Spleen (tissue), 13 donors: ENCODE measurements at places on chromosomes 13 and 19. TPM values are rescaled to one million over a fixed set of nuclear protein-coding genes. Genes with fewer than 3 reads are reported as not detected.

The OLFM2 gene
- total RNA-seq: 3.7 TPM

DNA sequence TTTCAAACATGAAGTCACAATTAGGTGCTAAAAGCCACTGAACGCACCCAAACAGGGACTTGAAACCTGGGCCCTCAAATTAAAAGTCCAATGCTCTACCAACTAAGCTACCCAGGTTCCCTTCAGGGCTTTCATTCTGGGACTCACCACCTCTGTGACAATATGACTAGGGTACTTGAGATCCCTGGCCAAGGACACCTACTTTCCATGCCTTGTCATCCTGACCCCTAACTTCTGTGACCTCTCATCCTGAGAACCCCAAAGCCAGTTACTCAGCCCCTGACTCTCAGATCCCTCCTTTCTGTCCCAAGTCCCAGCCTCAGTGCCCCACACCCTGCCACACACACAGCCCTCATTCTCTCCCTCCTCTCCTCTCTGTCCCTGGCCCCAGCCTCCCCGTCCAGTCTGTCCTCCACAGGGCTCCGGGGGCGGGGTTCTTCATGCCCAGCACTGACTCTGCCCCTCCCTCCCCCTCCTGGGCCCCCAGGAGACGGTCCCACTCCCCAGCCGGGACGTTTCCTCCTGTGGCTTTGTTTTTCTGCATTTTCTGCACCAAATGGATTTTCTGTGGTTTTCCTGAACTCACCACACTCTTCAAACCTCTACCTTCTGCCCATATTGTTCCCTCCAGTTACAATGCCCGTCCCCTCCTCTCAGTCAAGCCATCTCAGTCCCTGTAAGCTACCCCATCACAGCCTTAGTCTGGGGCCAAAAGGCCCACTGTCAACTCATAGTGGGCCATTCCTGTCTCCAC lies 7.0 kb downstream of the RCN3 start:
- peaks cover 11% of the 10 kb centered on the region for H3K36me3 ChIP-seq
- no peak overlapping the region for H3K4me3 ChIP-seq
- no peak overlapping the region for H3K27ac ChIP-seq
- no peak for DNase-seq

DNA sequence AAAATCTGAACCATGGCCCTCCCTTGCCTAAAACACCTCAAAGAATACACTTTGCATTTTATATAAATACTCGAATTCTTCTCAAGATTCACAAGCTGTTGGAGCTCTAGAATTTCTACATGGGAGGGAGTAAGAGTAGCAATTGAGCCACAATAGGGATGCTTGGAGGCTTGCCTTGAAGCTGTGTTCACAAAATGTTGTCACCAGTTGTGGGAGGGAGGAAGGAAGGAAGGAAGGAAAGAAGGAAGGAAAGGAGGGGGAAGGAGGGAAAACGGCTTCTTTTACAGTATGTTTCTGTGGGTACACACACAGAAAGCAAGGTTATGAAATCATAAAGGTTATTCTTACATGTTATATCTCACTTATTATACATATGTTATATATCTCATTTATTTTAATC lies 128.6 kb upstream of the PEG3 start:
- H3K27me3 ChIP-seq: no peaks in the 10 kb centered on the region
- no peaks in the 10 kb centered on the region for H3K36me3 ChIP-seq
- H3K4me3 ChIP-seq: no peak overlapping the region
- no peak overlapping the region for H3K27ac ChIP-seq

DNA sequence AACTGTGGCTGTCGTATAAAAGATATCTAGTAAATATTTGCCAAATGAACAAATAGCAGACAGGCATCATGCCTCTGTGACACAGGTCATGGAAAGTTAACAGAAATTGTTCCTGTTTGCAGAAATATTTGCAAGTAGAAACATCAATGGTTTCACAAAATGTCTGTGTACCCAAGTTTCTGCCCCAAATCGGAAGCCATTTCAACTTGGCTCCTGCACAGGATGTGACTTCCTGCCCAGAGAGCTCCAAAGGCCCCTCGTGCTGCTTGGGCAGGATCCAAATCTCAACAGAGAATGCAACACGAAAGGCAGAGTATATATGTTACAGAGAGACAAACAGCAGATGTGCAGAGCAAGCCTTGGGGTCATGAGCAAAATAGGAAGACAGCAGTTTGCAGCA lies 95.5 kb upstream of the SERP2 start:
- H3K4me1 ChIP-seq: no peaks in the 10 kb centered on the region
- no peaks in the 10 kb centered on the region for H3K36me3 ChIP-seq
- H3K27me3 ChIP-seq: peaks cover 4% of the 10 kb centered on the region

- DNase-seq: no peak
- H3K27ac ChIP-seq: peak overlapping the region; percentile 100
- H3K36me3 ChIP-seq: no peaks in the 10 kb centered on the region
- no peaks in the 10 kb centered on the region for H3K27me3 ChIP-seq
- H3K4me1 ChIP-seq: peaks cover 77% of the 10 kb centered on the region
- peak overlapping the region; percentile 94 for H3K4me3 ChIP-seq
Measured at GRCh38 chr19:12790628-12791344, 500 bp upstream of the JUNB start.

DNA sequence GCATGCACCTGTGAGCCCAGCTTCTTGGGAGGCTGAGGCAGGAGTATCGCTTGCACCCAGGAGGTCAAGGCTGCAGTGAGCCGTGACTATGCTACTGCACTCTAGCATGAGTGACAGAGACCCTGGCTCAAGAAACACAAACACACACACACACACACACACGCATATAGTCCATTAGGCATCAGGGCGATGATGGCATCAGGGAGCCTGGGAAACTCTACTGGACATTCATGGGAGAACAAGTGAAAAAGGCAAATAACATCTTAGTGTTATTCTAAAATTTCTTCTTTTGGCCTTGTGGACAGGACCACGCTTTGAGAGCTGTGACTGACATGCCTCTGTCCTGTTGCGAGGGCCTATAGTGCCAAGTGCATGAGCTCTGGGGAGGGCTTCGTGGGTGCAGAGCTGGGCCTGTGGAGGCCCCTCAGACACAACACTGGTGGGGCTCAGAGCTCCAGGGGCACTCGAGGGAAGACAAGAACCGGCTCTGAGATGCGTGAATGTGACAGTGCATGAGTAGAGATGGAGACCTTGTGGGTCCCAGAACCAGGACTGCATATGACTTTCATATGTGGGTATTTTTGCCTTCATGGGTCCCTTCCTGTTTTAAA lies 8.0 kb upstream of the USF2 start:
- DNase-seq: peak; percentile 55
- H3K27me3 ChIP-seq: no peaks in the 10 kb centered on the region
- H3K4me3 ChIP-seq: no peak overlapping the region
- H3K36me3 ChIP-seq: peaks cover 30% of the 10 kb centered on the region

GRCh38 chr13:108227651-108228272 lies 9.6 kb downstream of the ABHD13 start:
- H3K36me3 ChIP-seq: no peaks in the 10 kb centered on the region
- H3K27ac ChIP-seq: no peak overlapping the region
- DNase-seq: no peak
- H3K27me3 ChIP-seq: no peaks in the 10 kb centered on the region
- no peak overlapping the region for H3K4me3 ChIP-seq
- peaks cover 15% of the 10 kb centered on the region for H3K4me1 ChIP-seq

The ASPDH gene
- not detected for total RNA-seq

GRCh38 chr13:50244713-50245574 lies 229.7 kb downstream of the KCNRG start:
- H3K27me3 ChIP-seq: no peaks in the 10 kb centered on the region
- H3K4me1 ChIP-seq: peaks cover 31% of the 10 kb centered on the region
- no peaks in the 10 kb centered on the region for H3K36me3 ChIP-seq

- no peak overlapping the region for H3K27ac ChIP-seq
- no peaks in the 10 kb centered on the region for H3K27me3 ChIP-seq
- peaks cover 9% of the 10 kb centered on the region for H3K4me1 ChIP-seq
- H3K4me3 ChIP-seq: no peak overlapping the region
Measured at GRCh38 chr19:9308091-9308770, 1.4 kb downstream of the ZNF699 start.

DNA sequence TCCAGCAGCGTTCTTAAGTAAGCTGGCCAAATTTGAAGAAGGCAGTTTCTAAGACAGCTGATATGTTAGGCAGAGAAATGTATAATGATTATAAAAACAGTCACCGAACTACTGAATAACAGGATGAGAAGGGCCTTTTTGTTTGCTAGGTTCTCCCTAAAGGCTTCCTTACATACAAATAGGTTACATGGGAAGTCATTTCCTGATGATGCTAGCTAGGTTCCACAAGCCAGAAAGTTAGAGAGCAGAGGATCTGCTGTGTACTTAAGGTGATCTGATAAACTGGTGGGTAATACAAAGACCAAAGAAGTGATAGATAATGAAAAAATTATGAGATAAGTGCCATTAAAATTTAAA lies 139.7 kb downstream of the VWA8 start:
- no peaks in the 10 kb centered on the region for H3K4me1 ChIP-seq
- peaks cover 33% of the 10 kb centered on the region for H3K36me3 ChIP-seq
- DNase-seq: no peak
- H3K27ac ChIP-seq: no peak overlapping the region
- H3K27me3 ChIP-seq: no peaks in the 10 kb centered on the region
- H3K4me3 ChIP-seq: no peak overlapping the region

DNA sequence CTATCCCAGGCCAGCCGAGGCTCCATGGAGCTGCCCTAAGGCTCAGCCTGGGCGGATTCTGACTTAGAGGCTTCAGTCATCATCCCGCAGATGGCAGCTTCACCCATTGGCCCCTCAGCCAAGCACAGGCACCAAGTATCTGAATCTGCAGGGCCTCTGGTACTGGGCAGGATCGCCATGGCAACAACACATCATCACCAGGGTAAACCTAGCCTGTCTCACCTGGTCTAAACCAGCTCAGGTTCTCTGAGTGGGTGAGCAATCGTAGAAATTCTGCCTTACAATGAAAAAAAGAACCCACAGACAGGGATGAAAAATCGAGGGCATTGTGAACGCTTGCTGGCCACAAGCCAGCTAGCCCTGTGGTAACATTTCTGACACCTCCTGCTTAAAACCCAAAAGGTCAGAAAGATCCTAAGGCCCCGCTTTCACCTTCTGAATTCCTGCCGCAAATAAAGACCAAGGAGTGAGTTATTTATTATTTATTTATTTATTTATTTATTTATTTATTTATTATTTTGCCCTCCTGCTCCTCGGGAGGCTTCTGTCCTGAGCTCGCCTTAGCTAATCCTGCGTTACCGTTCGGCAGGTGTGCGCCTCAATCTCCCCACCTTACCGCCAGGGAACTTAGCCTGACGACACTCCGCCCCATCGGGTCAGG lies 12.0 kb upstream of the CEACAM21 start:
- DNase-seq: no peak
- H3K4me1 ChIP-seq: peaks cover 73% of the 10 kb centered on the region
- H3K27me3 ChIP-seq: peaks cover 21% of the 10 kb centered on the region
- H3K4me3 ChIP-seq: no peak overlapping the region
- no peaks in the 10 kb centered on the region for H3K36me3 ChIP-seq

The PGLYRP1 gene
- total RNA-seq: 13.9 TPM

DNA sequence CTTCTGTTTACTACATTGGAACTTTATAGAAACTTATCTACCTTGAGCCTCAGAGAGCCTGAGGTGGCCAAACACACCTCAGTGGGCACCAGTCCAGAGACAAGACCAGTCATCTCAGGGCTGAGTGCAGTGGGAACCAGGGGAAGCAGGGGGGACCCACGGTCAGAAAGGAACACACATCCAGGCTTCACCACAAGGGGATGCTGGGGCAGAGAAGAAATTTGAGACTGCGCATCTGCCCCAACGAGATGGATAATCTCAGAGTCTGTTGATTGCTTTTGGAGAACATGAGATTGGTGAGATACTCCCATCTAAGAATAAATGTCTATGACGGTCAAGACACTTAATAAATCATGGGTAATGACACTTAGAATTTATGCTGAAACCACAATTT lies 98.7 kb downstream of the DOCK9 start:
- H3K27me3 ChIP-seq: no peaks in the 10 kb centered on the region
- H3K4me1 ChIP-seq: no peaks in the 10 kb centered on the region
- H3K4me3 ChIP-seq: no peak overlapping the region
- no peak for DNase-seq
- H3K36me3 ChIP-seq: peaks cover 97% of the 10 kb centered on the region

The ZNF562 gene
- 29.7 TPM for total RNA-seq

DNA sequence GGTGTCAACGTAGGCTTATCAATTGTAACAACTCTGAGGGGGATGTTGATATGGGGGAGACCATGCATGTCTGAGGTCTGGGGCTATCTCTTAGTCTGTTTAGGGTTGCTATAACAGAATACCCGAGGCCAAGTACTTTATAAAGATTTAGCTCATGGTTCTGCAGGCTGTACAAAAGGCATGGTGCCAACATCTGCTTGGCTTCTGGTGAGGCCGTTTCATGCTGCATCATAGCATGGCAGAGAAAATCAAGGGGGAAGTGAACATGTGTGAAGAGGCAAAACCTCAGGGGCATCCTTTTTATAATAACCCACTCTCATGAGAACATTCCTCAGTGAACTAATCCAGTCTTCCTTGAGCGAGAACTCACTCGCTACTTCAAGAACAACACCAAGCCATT lies 353.8 kb downstream of the ENOX1 start:
- no peak for DNase-seq
- no peaks in the 10 kb centered on the region for H3K36me3 ChIP-seq

GRCh38 chr19:35704218-35704617 lies at the start of gene ZBTB32:
Gene ZBTB32 (plus strand): TSS chr19:35704558. CDS start chr19:35714627, 10,069 bp downstream.
- H3K27ac ChIP-seq: no peak within 1 kb of the TSS
- H3K27me3 ChIP-seq: no peaks in the 10 kb centered on the region
- DNase-seq: no peak
- no peaks in the 10 kb centered on the region for H3K4me1 ChIP-seq
- H3K4me3 ChIP-seq: no peak within 1 kb of the TSS

The CRB3 gene
- total RNA-seq: 2.0 TPM

The TEAD2 gene
- 18.4 TPM for total RNA-seq

The LRG1 gene
- total RNA-seq: 14.1 TPM
